ENCODE measurements at places on chromosomes 7 and 10.

DNA sequence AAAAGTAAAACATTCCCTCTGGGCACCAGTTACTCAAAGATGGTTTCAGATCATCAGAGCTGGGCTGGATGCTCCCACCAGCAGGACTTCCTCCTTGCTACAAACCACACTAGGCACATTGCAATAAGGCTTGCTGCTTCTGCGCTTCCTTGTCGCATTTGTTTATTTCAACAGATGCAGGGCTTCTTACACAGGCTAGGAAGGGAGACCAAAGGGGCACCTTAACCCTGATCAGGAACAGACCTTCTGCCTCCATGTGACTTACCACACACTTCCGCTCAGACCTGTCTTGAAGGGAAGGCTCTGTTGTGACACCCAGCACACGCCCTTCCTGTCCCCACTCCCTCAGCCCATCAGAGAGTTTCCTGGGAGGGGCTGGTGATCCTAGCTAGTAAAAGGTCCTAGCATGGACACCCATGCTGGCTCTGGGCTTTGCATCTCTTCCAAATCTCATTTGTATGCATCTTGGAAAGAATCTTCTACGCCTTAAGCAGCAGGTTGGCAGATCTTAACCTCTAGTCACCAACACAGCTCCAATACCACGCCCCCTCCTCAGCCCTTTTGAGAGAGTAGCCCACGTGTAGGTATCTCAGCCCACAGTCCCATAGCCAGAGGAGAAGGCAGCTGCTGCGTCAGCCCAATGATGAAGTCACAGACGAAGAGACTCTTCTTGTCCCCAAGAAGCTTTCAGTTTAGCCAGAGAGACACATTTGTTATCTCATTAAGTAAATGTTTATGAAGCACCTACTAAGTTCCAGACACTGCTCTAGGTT, 47.1 kb upstream of the SVIL start:
- no peak for DNase-seq

DNA sequence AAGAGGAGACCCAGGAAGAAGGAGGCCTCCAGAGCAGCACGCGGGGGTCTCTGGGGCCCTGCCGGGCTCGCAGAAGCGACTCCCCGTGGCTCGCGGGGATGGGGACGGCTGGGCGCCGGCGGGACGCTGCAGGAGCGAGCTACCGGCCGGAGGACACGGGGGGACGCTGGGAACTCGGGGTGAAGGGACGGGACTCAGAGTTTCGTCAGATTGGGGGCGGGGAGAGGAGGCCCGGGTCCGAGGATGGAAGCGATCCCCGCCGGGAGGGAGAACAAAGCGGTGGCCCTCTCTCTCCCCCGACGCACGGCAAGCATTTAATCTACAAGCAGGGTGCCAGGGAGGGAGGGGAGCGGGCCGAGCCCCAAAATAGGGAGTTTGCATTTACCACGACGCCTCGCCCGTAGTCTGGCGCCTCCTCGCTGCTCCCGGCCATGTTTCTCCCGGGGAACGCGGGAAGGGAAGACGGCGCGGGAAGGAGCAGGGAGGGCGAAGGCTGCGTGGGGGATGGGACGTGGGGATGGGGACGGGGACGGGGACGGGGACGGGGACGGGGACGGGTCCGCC, at the start of gene PRTFDC1:
Gene PRTFDC1, minus strand, starts transcription at position 464 of the 564 bp plus-strand sequence. Its CDS starts 31 bp downstream, at position 433.
- peak; percentile 69 for DNase-seq

- no peak for DNase-seq
Observed at GRCh38 chr7:50321487-50322067, 17.1 kb downstream of the IKZF1 start.

DNA sequence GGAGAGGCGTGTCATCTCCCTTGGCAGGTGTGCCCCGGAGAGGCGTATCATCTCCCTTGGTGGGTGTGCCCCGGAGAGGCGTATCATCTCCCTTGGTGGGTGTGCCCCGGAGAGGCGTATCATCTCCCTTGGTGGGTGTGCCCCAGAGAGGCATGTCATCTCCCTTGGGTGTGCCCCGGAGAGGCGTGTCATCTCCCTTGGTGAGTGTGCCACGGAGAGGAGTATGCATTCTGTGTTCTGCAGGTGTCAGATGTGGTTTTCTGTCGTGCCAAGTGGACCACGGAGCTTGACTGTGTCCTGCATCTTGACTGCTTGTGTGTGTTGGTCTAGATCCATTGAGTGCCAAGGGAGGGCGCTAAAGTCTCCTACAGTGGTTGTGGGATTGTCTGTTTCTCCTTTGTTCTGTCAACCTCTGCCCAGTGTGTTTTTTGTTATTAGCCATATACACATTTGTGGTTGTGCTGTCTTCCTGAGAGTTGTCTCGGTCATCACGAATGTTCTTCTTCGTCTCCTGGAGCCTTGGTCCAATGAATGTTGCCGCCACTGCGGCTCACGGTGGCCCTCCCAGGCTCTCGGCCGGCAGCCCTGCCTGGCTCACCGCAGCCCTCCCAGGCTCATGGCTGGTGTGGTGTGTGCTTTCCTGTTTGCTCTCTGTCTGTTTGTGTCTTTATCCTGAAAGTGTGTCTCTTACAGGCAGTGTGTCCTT, 96.8 kb downstream of the INPP5A start:
- peak; percentile 72 for DNase-seq

- no peak for DNase-seq
Observed at GRCh38 chr7:84190016-84190705, 4.4 kb downstream of the SEMA3A start.

DNA sequence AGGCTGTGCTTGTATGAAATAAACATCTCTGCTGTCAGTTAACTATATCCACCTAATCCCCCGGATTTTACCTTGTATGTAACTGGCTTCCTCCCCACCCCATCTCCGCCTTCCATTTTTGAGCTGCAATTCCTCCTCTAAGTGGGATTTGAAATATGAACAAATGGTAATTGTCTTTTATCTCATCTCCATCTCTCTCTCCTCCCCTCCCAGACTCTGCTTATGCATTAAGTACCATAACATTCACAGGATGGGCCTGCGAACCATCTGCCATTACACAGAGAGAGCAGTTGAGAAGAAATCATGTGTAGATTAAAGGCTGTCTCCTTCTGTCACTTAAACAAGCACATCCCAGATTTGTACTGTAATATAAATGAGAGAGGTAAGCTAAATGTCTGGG, 1169.9 kb downstream of the TYW1 start:
- no peak for DNase-seq

DNA sequence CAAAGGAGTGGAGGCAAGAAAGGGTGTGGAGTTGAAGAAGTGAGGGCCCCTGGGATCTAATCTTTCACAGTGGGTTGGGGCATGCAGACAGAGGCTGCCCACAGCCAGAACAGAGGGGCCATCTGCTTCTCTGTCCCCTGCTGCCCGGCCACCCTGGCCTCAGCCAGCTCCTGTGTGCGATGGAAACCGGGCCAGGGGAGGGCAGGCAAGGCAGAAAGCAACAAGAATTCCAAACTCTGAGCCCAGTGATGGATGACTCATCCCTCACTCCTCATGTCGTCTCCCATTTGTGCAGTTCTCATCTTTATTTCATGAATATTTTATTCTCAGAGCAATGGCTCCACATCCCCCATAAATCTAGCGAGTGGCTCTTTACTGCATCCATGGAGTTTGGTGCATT, 757.1 kb downstream of the GRID1 start:
- no peak for DNase-seq

DNA sequence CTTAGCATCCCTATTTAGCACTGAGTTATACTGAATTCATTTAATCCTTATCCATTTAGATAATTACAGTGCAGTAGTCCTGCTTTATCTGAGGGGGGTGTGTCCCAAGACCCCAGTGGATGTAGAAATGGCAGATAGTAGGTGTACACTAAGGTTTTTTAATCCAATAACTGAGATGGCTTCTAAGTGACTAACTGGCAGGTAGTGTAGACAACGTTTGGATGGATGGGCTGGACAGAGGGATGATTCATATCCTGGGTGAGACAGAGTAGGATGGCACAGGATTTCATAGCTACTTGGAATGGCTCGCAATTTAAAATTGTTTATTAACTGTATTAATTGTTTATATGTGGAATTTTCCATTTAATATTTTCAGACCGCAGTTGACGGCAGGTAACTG, 295.6 kb downstream of the CCDC3 start:
- DNase-seq, result no peak

- DNase-seq, result no peak
Observed at GRCh38 chr10:90394311-90394710, 463.5 kb downstream of the HTR7 start.

DNA sequence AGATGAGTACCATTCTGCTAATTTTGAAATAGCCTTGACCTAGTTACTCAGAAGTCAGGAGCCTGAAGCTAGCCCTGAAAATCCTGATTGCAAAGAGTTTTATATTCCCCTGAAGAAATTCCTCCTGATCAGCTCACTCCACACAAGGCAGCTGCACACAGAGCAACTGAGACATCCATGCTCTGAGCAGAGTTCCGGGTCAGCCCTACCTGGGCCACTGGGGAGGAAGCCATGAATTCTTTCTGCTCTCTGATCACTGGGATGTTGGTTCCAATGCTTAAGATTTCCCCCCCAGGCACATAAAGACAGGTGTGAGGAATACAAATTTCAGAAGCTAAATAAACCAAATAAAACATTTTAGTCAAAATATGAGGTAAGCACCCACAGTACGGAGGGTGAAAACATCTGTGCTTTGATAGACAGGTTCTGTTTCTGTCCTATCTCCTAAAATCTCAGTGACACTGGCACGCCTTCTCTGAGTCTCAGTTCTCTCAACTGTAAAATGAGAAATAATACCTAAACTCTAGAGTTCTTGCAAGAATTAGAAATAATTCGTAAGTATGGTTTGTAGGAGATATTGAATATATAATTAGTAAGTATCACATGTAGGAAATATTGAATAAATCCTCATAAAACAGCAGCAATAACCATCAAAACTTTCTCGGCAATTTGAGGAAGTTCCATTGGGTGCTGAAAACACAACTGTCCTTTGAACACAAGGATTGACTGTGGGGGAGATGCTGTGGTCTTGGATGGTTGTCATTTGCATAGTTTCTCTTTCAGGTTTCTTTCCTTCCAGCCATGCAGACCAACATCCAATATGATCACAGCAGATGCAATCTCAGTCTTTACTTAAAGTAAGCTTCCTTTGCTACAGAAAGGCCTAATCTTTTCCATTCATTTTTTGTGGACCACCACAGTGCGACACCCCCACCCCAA, 133.0 kb upstream of the TNS3 start:
- no peak for DNase-seq

DNA sequence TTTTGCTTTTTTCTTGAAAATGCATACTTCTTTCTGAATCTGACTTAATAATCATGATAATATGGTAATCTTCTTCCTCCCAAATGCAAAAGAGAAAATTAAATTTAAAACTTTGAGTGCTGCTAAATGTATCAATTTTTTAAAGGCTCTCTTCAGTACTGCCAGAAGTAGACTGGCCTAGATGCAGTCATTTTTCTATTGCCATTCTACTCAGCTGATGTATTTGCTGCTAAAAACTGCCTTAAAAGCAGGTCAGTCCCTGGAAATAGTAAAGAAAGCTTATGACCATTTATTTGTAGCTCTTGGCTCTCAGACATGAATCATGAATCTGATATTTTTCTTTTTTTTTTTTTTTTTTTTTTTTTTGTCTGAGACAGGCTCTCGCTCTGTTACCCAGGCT, 28.5 kb downstream of the NAPEPLD start:
- DNase-seq, result no peak

DNA sequence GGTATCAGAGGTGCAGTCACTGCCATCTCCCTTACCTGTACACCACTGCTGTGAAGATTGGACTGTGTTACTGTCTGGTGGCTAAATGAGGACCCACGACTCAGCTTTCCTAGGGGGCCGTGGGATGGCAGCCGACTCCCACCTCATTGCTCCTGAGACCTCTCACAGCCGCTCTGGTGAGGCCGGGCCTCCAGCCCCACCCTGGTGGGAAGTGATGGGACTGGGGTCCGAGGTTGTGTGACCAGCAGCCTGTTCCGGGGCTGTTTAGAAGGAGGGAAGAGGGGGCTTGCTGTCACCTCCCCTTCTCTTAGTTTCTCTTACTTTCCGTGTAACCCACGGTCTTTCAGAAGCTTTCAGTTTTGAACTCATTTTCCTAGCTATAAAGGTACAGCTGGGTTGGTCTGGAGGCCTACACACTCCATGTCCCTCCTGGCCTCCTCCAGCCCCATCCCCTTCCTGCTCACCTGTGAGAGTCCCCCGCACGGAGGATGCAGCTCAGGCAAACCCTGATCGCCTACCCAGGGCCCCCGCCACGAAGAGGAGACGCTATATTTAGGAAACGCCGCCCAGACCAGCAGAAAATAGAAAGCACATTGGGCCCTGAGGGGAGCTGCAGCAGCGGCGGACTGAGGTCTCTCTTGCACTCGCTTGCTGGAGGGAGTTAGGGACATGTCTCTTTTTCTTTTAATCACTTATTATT, 4.6 kb downstream of the EMX2 start:
- peak; percentile 59 for DNase-seq

GRCh38 chr10:102888048-102888447, 18.8 kb downstream of the AS3MT start:
- DNase-seq, result no peak

- DNase-seq, result no peak
Observed at GRCh38 chr7:40213291-40213690, 78.5 kb downstream of the SUGCT start.

DNA sequence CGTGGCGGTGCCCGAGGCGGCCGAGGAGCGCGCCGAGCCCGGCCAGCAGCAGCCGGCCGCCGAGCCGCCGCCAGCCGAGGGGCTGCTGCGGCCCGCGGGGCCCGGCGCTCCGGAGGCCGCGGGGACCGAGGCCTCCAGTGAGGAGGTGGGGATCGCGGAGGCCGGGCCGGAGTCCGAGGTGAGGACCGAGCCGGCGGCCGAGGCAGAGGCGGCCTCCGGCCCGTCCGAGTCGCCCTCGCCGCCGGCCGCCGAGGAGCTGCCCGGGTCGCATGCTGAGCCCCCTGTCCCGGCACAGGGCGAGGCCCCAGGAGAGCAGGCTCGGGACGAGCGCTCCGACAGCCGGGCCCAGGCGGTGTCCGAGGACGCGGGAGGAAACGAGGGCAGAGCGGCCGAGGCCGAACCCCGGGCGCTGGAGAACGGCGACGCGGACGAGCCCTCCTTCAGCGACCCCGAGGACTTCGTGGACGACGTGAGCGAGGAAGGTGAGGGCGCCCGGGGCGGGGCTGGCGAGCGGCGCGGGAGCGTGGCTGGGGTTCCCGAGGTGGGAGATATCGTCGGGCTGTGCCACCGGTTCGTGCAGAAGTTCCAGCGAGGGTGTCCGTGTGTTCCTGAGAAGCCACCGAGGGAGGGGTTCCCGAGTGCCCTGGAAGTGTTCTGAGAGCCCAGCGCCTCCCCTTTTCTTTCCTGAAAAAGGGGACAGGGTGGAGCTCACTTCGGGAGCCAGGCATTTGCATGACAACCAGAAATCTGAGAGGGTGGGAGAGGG, 495 bp downstream of the EIF3B start:
- no peak for DNase-seq

GRCh38 chr7:133015888-133016287, 66.0 kb downstream of the CHCHD3 start:
- no peak for DNase-seq

GRCh38 chr10:90966146-90966545, 45.3 kb upstream of the ANKRD1 start:
- no peak for DNase-seq

- no peak for DNase-seq
Observed at GRCh38 chr10:114688786-114689185, 30.7 kb upstream of the ABLIM1 start.

- DNase-seq, result no peak
Observed at GRCh38 chr10:14507176-14507575, 176.5 kb upstream of the FRMD4A start.

GRCh38 chr10:88027570-88027969, 164.1 kb downstream of the PTEN start:
- no peak for DNase-seq

GRCh38 chr7:70097645-70098044, 499.4 kb downstream of the AUTS2 start:
- no peak for DNase-seq

GRCh38 chr7:132828502-132828901, 252.2 kb upstream of the PLXNA4 start:
- DNase-seq, result no peak

- no peak for DNase-seq
Observed at GRCh38 chr7:132776048-132776620, 199.9 kb upstream of the PLXNA4 start.
